Immature natural killer cell (primary cell): ENCODE measurements at places on chromosomes 3 and 15. TPM values are rescaled to one million over a fixed set of nuclear protein-coding genes. Genes with fewer than 3 reads are reported as not detected.

- no peaks in the 10 kb centered on the region for H3K36me3 ChIP-seq
- no peak overlapping the region for H3K4me3 ChIP-seq
- peaks cover 77% of the 10 kb centered on the region for H3K4me1 ChIP-seq
- no peak for DNase-seq
- H3K27me3 ChIP-seq: no peaks in the 10 kb centered on the region
Observed at GRCh38 chr3:177141899-177142646, 55.2 kb downstream of the TBL1XR1 start.

DNA sequence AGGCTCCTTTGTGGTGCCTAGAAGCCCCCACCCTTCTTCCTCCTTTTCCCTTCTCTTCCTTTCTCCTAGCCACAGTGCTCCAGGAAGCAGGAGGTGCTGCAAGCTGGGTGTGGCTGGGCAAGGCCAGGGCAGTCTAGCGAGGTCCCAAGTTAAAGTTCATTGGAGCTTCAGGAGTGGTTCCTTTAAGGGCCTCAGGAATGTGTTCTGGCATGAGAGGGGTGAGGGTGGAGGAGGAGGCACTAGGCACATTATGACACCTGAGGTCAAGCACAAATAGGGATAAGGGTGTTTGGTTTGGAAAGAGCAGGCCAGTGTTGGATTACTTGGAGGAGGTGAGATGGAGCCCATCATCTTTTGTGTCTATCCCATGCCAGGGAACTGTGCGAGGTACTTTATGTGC, 258.7 kb downstream of the TLE3 start:
- no peaks in the 10 kb centered on the region for H3K4me1 ChIP-seq
- no peaks in the 10 kb centered on the region for H3K36me3 ChIP-seq
- H3K27me3 ChIP-seq: peaks cover 11% of the 10 kb centered on the region
- DNase-seq: no peak
- no peak overlapping the region for H3K4me3 ChIP-seq

DNA sequence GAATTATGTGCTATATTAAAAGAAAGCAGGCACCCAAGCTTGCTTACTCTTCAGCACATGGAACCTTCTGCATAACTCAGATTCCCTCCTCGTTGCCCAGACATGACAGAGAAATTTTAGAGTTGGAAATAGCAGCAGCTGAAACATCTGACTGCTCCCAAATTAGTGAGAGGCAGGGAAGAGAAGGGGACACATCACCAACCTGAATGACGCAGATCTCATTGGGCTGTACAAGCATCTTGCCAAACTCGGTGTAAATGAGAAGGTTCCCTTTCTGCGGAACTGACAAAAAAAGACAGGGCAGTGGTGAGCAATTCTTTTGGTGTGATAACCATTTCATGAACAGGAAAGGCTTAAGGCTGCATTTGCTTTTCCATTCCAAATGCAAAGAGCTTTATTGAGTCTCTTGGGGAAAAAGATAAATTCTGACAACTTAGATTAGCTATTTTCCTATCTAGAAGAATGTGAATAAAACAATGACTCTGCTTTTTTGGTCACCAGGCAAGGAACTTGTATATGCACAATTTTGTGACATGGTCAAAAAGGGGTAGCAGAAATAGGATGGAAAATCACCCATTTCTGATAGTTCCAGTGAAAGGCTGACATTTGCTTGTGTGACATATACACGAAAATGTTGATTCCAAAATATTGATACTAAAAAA, 35.1 kb downstream of the HGD start:
- peaks cover 3% of the 10 kb centered on the region for H3K27me3 ChIP-seq
- DNase-seq: no peak

GRCh38 chr15:71078506-71079207, 36.6 kb upstream of the THSD4 start:
- H3K36me3 ChIP-seq: no peaks in the 10 kb centered on the region
- no peaks in the 10 kb centered on the region for H3K4me1 ChIP-seq
- DNase-seq: no peak
- H3K27ac ChIP-seq: no peak overlapping the region
- no peak overlapping the region for H3K4me3 ChIP-seq
- peaks cover 5% of the 10 kb centered on the region for H3K27me3 ChIP-seq

DNA sequence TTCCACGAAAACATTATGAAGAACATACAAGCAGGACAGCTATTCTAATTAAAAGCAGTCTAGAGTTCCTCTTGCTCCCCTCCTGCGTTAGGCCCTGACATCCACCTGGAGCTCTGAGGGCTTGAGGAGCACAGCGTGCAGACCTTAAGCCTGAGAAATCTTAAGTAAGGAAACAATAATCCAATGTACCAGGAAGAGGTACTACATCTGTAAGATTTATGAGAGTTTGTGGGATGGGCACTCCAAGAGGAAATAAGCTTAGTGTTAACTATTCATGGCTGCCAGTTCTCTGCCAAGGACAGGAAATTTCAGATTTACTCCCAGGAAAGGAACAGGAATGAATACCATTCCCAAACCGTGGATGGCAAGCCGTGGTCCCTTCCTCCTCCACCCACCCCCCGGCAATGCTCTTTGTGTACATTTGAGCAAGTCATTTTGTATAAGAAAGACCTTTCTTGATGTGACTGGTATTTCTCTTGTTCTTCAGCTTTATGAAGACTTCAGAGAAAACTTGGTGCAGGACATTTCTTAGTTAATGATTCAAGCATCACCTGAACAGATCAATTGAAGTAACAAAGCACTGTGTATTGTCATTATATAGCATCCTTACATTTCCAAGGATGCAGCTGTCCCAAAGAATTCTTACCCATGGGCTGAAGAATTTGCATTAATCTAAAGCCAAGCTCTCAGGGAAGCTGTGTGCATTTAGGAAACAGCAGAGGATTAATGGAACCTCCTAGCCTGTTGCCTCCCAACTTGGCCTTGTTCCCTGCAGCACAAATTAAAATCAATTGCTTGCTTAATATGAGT, 28.8 kb upstream of the VILL start:
- no peak overlapping the region for H3K27ac ChIP-seq
- no peaks in the 10 kb centered on the region for H3K36me3 ChIP-seq
- peaks cover 4% of the 10 kb centered on the region for H3K4me1 ChIP-seq
- peaks cover 3% of the 10 kb centered on the region for H3K27me3 ChIP-seq

GRCh38 chr3:122058294-122058693, 3.1 kb downstream of the CD86 start:
- no peak for DNase-seq
- H3K4me3 ChIP-seq: no peak overlapping the region
- no peaks in the 10 kb centered on the region for H3K4me1 ChIP-seq
- H3K36me3 ChIP-seq: no peaks in the 10 kb centered on the region
- H3K27ac ChIP-seq: no peak overlapping the region
- H3K27me3 ChIP-seq: peaks cover 4% of the 10 kb centered on the region

GRCh38 chr3:149454746-149455145, 19.8 kb upstream of the TM4SF4 start:
- H3K27ac ChIP-seq: peak overlapping the region; percentile 78
- peaks cover 5% of the 10 kb centered on the region for H3K36me3 ChIP-seq
- H3K27me3 ChIP-seq: peaks cover 5% of the 10 kb centered on the region
- no peak for DNase-seq

The SKOR1 gene
- polyA plus RNA-seq: not detected

DNA sequence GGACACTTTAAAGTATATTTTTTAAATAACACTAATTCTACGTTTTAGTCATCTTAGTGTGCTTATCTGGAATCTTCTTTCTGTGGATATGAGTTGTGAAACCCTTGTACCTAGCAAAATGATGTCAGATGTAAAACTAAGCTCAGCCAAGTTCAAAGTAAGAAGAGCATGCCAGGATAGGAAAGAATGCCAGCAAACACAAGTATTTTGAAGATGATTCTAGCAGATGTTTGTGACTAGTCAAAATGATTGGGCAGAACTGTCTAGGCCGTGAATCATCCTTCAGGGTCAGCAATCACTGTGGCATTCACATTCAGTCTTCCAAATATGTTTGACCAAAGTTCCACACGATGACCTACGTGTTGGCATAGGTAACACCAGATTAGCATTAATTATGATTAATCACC, 5.4 kb upstream of the PLOD2 start:
- H3K4me1 ChIP-seq: peaks cover 8% of the 10 kb centered on the region
- no peaks in the 10 kb centered on the region for H3K36me3 ChIP-seq
- H3K27me3 ChIP-seq: peaks cover 8% of the 10 kb centered on the region

GRCh38 chr3:123028233-123028828, 768 bp upstream of the SEMA5B start:
- H3K27me3 ChIP-seq: peaks cover 13% of the 10 kb centered on the region
- peaks cover 8% of the 10 kb centered on the region for H3K4me1 ChIP-seq
- DNase-seq: peak; percentile 26
- peak overlapping the region; percentile 70 for H3K4me3 ChIP-seq
- H3K27ac ChIP-seq: no peak overlapping the region
- H3K36me3 ChIP-seq: no peaks in the 10 kb centered on the region

- H3K27ac ChIP-seq: no peak overlapping the region
- no peak for DNase-seq
Observed at GRCh38 chr15:78842519-78842918, 30.2 kb upstream of the MORF4L1 start.

- no peaks in the 10 kb centered on the region for H3K36me3 ChIP-seq
- H3K4me1 ChIP-seq: no peaks in the 10 kb centered on the region
- H3K27ac ChIP-seq: no peak overlapping the region
- DNase-seq: no peak
Observed at GRCh38 chr3:76370749-76371520, 585.6 kb upstream of the ZNF717 start.

DNA sequence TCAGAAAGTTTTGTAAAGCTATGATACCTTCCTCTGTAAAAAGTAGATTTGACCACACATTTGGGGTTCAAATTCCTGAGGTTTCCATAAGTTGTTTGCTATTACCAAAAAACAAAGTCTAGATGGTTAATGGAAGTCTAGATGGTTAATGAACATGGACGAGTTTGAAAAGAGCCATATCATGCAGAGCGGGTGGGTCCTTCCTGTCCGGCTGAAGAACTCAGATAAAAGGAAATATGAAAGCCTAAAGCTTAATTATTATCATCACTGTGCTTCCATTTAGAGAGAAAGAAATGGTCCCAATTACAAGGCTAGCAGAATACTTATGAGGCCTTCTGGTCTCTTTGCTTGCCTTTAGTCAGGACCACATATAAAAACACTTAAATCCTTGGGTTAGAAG, 132.1 kb upstream of the SATB1 start:
- peaks cover 4% of the 10 kb centered on the region for H3K36me3 ChIP-seq
- DNase-seq: no peak
- no peak overlapping the region for H3K4me3 ChIP-seq
- peak overlapping the region; percentile 75 for H3K27ac ChIP-seq
- peaks cover 53% of the 10 kb centered on the region for H3K4me1 ChIP-seq
- H3K27me3 ChIP-seq: peaks cover 4% of the 10 kb centered on the region
